ENCODE measurements at places on chromosomes 7 and 10.

DNA sequence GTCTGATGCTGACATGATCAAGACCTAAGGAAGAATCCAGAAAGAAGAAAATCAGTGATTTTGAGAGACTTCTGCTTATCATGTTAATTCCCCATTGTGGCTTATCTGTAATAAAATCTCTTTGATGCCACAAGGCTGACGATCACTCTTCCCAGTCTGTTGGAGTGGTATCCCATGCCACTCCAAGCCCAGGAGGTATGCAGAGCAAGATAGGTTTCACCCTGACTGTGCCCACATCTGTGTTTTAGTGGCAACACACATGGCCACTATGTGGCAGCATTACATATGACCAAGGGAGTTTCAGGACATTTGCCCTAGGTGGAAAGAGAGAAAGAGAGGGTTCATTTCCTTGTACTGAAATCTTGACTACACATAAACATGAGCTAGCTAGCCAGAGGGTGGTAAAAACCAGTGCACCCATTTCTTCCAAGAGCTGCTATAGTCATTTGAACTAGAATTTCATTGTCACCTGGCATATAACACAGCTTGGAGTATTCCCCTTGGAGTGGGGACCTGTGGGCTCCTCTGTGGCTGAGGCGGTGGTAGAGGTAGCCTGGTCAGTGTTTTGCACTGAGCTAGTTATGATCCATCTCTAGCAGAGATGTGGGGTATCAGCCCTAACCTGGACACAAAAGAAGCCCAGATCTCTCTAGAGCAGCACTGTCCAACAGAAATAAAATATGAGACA is 20.8 kb downstream of the LAMB4 start:
- DNase-seq, result no peak

GRCh38 chr10:16948361-16948760 is 131.1 kb upstream of the RSU1 start:
- DNase-seq, result no peak

GRCh38 chr10:25483999-25484398 is 309.2 kb downstream of the GPR158 start:
- no peak for DNase-seq

- peak; percentile 6 for DNase-seq
These were observed 70.1 kb upstream of the CABCOCO1 start for GRCh38 chr10:61592581-61592980.

DNA sequence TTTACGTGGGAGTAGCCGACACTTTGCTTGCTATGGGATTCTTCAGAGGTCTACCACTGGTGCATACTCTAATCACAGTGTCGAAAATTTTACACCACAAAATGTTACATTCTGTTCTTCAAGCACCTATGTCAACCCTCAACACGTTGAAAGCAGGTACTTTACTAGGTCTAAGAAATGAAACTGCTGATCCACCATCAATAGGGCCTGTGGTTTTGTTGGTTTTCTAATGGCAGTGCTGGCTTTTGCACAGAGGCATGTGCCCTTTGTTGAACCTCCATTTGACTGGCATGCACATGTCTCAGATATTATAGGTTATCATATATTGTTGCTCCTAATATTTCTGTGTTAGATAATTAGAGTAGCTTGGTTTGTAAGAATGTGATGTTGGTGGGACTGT is 123.8 kb downstream of the CFTR start:
- DNase-seq, result no peak

- DNase-seq, result no peak
These were observed 56.6 kb downstream of the TAF3 start for GRCh38 chr10:7874864-7875263.

GRCh38 chr7:71787513-71787912 is 624.6 kb downstream of the CALN1 start:
- no peak for DNase-seq

GRCh38 chr7:98996150-98996552 is 117.8 kb downstream of the TRRAP start:
- DNase-seq, result no peak

- peak; percentile 17 for DNase-seq
These were observed 34.5 kb downstream of the COL1A2 start for GRCh38 chr7:94429153-94429552.

DNA sequence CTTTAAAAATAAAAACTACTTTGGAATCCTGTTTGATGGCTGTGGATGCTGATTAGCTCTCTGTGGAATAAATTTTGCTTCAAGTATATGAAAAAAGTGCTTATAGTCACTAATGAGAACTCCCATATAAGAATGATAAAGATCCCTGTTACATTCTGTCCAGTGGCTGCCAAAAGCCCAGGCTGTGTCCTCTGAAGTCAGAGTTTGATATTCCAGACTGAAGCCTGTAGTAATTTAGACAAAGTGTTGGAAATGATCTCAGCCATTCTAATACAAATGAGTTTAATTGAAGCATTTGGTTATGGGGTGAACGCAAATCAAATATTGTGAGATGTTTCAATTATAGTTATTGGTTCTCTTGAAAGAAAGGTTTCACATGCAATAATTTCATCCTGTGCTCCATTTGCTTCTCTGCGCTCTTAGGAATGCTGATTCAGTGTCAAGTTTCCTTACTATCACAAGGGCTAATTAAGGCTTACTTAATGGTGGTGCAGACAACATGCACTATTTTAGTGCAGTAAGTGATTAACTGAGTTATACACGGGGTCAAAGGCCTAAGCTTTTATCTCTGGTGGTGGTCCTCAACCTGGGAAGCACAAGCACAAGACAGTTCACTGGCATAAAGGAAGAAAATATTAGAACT is 867.6 kb downstream of the SORCS1 start:
- DNase-seq, result no peak

DNA sequence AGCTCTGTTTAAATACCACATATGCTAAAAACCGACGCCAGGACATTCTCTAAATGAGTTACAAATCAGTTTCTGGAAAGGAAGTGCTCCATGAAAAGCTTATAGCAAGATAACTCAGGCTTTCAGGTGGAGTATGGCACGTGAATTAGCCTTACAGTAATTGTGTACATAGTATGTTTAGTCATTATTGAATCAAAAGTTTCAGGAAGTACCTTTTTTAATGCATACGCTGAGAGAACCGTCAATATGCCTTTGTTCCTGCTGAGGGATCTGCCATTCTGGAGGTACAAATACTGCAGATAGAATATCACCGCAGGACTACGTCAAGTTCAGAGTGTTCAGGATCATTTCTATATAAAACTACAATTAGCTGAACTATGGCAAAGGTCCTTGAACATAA is 45.7 kb downstream of the ANKMY2 start:
- DNase-seq, result no peak

- no peak for DNase-seq
These were observed 25.0 kb upstream of the WDR11 start for GRCh38 chr10:120825878-120826769.

DNA sequence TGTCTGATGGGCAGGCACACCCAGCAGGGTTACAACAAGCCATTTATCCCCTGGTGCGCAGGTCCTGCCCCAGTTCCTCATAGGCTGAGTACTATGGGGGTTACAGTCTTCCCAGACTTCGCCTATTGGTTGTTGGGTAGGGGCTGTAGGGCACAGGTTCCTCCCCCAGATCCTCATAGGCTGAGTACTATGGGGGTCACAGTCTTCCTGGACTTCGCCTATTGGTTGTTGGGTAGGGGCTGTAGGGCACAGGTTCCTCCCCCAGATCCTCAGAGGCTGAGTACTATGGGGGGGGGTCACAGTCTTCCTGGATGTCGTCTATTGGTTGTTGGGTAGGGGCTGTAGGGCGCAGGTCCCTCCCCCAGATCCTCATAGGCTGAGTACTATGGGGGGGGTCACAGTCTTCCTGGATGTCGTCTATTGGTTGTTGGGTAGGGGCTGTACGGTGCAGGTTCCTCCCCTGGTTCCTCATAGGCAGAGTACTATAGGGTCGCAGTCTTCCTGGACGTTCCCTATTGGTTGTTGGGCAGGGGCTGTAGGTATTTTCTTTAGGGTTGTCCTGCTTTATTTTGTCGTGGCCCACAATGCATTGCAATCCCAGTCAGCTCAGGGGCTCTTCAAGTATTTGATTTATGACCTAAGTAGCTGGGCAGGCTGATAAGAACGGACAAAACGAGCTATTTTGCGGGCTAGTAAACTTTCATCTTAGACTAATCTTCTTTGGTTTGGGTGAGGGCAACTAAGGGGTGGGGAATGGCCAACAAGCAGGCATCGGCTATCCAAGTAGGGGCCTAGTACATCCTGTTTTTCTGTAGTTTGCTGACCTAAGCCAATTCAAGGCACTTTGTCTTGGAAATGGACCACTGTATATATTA is 3.4 kb downstream of the LRRC27 start:
- no peak for DNase-seq

- no peak for DNase-seq
These were observed 380.3 kb downstream of the TCERG1L start for GRCh38 chr10:130931256-130931655.

GRCh38 chr10:107546284-107546683 is 381.8 kb upstream of the SORCS1 start:
- DNase-seq, result peak; percentile 91

DNA sequence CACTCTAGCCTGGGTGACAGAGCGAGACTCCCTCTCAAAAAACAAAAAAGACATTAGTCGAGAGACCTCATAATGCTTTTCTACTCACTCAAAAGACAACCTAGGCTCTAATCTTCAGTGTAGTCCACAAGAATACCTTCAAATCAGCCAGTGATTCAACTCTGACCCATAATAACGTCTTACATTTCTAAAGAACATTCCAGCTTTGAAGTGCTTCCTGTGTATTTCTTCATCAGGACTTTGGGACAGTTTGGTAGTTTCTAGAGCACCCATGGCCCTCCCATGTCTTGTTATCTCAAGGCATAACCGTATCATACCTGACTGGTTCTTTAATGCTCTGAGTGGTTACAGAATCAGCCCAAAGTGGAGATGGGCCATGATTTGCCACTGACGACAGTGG is 221.3 kb downstream of the SKIDA1 start:
- DNase-seq, result no peak

DNA sequence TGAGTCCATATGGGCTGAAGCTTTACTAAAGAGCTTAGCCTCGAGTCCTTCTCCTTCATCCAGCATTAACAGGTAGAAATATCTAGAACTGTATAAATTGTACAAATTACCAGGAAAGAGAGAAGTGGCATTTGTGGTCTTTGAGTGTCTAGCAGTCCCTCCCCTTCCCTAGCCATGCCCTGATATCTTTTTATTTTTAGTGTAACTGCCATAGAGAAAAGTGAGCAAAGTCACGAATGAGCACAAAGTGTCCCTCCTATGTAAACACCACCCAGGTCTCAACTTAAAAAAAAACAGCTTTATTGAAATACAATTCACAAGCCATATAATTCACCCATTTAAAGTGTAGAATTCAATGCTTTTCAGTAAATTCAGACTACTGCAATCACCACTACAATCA is 339.0 kb upstream of the ZMIZ1 start:
- DNase-seq, result no peak

- DNase-seq, result no peak
These were observed 198.3 kb upstream of the KAT6B start for GRCh38 chr10:74628136-74628535.

DNA sequence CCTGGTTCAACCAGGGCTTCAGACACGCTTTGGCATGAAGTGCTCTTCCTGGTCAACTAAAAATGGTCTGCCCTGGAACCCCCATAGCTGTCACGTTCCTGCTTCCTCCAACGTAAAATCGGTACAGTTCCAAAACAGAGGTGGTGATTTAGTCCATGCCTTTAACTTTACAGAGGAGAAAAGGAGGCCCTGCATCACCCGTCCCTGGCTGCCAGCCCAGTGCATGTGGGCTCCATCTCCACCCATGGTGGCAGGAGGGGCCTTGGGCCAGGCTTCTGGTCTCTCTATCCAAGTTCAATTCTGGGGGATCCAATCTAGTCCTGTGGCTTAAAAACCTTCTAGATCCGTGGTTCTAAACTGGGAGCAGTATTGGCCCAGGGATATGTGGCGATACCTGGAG is 18.7 kb downstream of the ECHDC3 start:
- no peak for DNase-seq

DNA sequence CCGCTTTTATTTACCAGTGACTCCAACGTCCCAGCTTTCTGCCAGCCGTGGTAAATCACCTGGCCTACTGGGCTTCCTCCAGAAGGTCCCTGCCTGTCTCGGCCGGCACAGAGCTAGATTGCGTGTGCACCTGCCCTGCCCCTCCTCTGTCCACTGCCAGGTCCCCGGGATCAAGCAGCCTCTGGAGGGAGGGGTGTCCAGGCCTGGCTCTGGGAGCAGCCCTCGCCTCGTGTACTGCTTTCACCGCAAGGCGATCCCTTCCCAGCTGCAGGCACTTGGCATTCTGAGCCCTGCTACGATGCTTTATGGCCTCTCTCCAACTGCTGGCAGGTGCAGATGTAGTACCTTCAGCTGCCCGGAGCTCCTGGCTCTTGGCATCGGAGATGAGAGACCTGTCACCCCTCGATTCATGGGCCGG is 7.4 kb downstream of the SLC29A3 start:
- DNase-seq, result no peak

- peak; percentile 48 for DNase-seq
These were observed 25.2 kb downstream of the SEC23IP start for GRCh38 chr10:119917777-119918176.

GRCh38 chr10:132624847-132625471 is 87.4 kb downstream of the INPP5A start:
- DNase-seq, result no peak
